GM03348 (cell line): ENCODE measurements at places on chromosomes 4 and X.

DNA sequence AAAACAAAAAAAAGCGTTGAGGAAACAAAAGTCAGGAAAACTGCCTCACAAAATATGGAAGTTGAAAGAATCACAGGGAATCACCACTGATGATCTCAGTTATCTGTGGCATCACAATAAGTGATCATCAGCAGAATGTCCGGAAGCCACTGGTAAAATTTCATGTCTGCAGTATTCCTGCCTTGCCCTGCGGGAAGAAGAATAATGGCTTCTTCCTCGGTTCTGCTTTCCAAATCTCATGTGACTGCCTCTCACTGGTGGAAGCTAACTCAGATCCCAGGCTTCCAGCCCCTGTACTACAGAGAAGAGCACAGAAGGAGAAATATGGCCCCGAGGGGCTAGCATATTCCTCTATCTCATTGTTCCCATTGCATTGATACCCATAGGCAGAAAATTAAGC, 12.7 kb upstream of the ZNF330 start:
- DNase-seq = no peak

- no peak for DNase-seq
Measured at GRCh38 chr4:152014280-152014679, 253.5 kb upstream of the GATB start.

DNA sequence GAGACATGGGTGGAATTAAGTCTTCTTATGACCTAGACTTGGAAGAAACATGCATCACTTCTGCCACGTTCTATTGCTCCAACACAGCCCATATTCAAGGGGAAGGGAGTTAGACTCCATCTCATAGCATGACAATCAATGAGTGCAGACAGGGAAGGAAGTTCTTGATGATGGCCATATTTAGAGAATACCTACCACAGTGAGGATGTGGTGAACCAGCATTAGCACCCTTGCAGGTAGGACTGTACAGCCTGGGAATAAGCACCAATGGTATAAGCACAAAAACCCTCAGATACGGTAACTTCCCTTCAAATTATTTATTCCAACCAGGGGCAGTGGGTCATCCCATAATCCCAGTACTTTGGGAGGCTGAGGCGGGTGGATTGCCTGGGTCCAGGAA, 29.8 kb downstream of the PAGE2 start:
- no peak for DNase-seq

DNA sequence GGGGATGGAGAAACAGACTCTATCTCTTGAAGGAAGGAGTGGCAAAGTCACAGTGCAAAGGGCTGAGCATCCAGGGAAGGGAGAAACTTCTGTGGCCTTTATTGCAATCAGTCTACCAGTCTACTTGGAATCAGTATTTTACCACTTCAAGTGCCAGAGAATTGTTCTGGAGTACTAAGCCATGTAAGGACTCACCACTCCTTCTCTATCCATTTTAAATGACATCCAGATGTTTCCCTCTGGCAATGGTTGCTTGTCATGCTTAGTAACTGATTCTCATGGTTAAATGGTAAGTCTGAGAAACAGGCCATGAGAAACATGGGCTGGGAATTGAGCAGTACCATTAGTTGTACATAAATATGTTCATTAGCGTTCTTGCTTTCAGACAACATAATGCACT, 21.1 kb upstream of the SMIM10 start:
- peak; percentile 54 for DNase-seq

DNA sequence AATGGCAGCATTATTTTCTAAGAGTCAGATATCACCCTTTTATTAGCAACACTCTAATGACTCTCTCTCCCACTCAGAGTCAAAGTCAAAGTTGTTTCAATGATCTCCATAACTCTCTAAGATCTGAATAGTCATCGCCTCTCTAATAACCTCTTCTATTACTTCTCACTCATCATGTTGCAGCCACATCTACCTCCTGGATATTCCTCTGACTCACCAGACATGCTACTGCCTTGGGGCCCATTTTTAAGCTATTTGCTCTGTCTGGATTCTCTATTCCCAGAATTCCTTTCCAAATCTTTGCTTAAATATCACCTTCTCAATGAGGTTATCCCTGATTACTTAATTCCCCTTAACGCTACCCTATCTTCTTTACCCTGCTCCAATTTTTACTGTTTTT, 391.8 kb upstream of the MAGEB16 start:
- DNase-seq = no peak

DNA sequence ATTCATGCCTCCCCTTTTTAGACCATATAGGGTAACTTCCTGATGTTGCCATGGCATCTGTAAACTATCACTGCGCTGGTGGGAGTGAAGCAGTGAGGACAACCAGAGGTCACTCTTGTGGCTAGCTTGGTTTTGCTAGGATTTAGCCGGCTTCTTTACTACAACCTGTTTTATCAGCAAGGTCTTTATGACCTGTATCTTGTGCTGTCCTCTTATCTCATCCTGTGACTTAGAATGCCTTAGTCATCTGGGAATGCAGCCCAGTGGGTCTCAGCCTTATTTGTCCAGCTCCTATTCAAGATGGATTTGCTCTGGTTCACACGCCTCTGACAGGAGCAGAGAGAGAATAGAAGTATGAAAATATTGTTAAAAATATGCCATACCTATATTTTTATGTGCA, 355.7 kb downstream of the ADGRL3 start:
- no peak for DNase-seq

DNA sequence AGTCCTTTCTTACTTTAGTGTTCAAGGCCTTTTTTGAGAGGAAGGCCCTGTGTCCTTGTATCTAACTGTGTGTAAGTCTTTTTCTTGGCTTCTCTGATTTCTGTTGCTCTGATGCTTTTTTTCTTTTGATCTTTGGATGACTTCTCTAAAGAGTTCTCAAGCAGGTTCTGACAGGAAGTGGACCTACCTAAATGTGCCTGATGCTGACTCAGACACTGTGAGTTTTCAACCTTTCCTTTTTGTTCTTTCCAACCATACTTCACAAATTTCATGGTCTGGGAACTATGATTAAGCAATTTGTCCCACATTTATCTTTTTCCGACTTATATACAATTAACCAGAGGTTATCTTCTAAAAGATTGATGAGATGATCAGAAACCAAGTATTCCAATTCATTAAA, 96.5 kb downstream of the SYTL5 start:
- DNase-seq = no peak

- DNase-seq = no peak
Measured at GRCh38 chr4:84995386-84995785, 28.9 kb upstream of the WDFY3 start.

DNA sequence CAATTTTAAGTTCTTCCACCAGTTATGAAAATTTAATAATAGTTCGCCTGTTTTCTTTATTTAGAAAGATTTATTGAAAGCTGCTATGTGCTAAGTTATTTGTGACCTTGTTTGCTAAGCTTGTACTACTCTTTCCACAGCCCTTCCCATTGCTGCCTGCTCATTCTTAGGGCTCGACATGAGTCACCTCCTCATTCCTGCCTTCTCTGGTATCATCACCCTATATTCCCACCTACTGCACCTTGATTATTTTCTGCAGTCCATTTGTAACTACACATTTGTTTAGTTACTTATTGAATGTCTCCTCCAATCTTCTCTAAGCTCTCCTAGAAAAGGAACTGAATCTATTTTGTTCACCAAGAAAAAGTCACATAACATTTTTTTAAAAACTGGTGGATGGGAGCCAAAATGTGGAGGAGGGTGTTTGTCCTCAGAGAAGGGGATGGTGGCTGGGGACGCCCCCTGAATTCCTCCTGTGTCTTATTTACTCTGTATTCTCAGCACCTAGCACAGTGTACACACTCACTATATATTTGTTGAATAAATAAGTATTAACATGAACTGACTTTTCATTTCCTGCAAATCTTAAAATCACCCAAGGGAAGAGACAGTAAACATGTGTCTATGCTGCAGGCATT, 3.7 kb upstream of the RAB9A start:
- peak; percentile 10 for DNase-seq

- no peak for DNase-seq
Measured at GRCh38 chrX:20455001-20455400, 188.3 kb upstream of the RPS6KA3 start.

DNA sequence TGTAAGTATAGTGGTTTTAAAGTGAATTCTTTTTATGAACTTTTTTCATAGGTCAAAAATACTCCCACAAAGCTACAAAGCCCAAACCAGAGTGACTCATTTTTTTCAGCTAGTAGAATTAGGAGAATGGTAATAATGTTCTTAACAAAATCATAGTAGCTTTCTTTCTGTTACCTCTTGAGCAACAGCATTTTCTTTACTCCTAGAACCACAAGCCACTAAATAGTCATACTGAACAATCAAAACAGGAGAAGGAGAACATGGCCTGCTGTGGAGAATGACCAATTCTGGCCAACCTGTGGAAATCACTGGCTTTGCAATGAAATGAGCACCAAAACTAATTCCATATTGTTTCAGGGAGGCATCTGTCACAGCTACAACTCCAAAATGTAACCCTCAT, 112.9 kb downstream of the AMMECR1 start:
- DNase-seq = peak; percentile 26
